ENCODE measurements at places on chromosomes 12 and 14.
A peak's percentile ranks its signal among the peaks of the same experiment; 100 is the strongest.

DNA sequence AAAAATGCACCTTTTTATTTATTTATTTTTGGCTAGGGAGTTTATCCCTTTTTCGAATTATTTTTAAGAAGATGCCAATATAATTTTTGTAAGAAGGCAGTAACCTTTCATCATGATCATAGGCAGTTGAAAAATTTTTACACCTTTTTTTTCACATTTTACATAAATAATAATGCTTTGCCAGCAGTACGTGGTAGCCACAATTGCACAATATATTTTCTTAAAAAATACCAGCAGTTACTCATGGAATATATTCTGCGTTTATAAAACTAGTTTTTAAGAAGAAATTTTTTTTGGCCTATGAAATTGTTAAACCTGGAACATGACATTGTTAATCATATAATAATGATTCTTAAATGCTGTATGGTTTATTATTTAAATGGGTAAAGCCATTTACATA is 14.9 kb upstream of the SNAPC1 start:
- DNase-seq, result no peak

- DNase-seq, result peak; percentile 10
Observed at GRCh38 chr14:100622224-100622623, 35.0 kb upstream of the BEGAIN start.

- no peak for DNase-seq
Observed at GRCh38 chr12:96361074-96361473, 39.2 kb downstream of the CDK17 start.

- DNase-seq, result no peak
Observed at GRCh38 chr12:47277972-47278448, 198.3 kb upstream of the AMIGO2 start.
